Chondrocyte (in vitro differentiated cells): ENCODE measurements at places on chromosomes 16 and 17.

GRCh38 chr16:9706217-9706836 is 475.9 kb downstream of the GRIN2A start:
- no peak for DNase-seq

- DNase-seq, result no peak
These were observed 62.4 kb downstream of the SOX9 start for GRCh38 chr17:72183194-72183685.

DNA sequence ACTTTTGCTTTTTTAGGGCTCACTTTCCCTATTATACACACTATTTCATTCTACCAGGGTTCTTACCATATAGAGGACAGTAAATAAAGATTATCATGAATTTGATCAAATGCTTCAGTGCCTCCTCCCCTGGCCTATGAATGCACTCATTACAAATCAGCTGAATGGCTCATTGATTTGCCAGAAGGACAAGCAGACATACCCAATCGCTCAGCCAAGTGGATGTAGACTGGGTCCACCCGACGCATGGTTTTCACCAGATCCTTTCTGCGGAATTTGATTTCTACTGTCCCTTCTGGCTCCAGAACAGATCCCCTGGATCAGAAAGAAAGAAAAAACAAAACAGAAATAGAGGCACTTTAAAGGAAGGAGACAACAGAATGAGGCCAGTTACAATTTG is 162.6 kb downstream of the AATF start:
- DNase-seq, result no peak

- no peak for DNase-seq
These were observed at the start of gene CTRB1 for GRCh38 chr16:75218256-75219076. Gene CTRB1 (plus strand): TSS chr16:75218988. CDS start chr16:75219008, 20 bp downstream.

DNA sequence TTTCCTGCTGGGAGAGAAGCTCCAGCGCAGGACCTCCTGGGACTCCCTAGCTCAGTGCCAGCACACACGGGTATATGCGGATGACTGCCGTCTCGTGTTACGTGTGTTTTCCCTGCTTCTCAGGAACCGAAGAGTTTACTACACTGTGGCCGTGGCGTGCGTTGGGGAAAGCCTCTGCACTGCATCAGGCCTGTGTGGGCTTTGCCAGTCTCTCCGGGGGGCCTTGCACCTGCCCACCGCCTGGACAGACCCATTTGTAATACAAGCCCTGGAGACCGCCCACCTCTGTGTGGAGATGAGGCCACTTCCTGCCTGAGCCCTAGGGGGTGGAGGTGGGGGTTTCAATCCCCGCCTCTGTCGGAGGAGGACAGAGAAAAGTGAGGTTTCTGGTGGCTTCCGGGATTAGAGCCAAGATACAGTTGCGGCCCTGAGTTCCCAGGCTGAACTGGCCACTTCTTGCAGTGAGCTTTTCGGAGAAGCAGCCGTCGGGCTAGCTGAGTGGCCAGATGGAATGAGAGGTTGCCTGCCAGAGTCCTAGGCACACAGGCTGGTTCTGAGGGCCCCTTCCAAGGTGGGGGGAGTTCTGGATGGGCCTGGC is 43.4 kb upstream of the GSE1 start:
- DNase-seq, result no peak

DNA sequence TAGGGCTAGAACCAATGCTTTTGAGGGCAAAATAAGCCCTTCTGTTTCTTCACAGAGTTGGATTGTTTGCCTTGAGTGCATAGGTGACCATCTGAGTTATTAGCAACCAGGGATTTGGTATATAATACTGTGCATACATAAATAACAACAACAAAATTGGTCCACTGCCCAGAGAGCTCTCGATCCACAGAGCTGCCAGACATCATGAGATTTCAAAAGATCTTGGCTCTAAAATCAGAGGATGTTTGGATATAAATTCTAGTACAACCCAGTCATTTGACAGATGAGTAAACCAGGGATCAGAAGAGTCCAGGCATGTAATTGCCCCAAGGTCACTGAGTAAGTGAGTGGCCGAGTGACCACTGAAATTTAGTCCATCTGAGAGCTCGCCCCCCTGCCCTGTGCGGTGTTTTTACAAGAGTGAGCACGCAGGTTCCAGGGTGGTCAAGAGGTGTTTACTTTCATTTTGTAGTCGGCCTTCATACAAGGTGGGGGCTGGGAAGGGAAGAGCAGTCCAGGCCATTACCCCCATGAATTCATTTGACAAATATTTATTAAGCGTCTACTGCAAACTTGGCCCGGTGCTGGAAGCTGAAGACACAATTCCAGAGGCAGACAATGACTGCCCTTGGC is 1.8 kb upstream of the MT2A start:
- DNase-seq, result no peak

GRCh38 chr16:19722981-19723380 is 4.9 kb downstream of the IQCK start:
- no peak for DNase-seq

DNA sequence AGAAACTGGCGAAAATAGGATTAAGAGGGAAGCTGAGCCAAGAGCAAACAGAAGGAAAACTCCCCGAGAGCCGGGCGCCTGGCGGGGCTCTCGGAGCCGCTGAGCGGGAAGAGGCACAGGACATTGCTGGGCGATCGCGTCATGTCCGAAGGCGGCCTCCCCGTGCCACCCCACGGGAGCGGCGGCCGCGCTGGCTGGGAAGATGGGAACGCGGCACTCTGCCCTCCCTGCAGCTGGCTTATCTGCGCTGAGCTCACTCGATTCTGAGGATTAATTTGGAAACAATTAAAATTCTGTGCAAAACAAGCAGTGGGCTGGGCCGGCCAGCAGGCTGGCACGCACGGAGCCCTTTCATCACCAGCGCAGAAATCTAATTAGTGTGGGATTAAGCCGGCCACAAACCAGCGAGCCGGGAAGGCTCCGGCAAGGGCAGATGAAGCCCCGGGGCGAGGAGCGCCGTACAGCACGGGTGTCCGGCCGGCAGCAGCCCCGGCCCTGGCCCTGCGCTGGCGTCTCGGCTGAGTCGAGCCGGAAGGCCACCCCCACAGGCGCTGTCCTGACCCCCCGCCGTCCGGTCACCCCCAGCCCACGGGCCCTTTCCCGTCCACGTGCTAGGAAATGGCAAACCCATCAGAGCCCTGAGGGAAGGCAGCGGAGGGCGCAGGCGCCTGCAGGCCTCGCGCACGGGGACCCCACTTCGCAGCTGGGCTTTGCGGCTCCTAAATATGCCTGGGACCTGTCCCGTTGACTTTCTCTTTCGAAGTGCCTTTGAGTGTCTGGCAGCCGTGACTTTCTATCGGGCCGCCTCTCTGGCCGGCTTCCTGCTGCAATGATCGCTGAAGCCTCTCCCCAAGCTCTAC is 37.9 kb downstream of the SOX8 start:
- DNase-seq, result no peak

GRCh38 chr17:7336240-7337175 is at the start of gene ACAP1:
Gene ACAP1 (plus strand): TSS chr17:7336529. CDS start chr17:7336735, 206 bp downstream.
- DNase-seq, result no peak

DNA sequence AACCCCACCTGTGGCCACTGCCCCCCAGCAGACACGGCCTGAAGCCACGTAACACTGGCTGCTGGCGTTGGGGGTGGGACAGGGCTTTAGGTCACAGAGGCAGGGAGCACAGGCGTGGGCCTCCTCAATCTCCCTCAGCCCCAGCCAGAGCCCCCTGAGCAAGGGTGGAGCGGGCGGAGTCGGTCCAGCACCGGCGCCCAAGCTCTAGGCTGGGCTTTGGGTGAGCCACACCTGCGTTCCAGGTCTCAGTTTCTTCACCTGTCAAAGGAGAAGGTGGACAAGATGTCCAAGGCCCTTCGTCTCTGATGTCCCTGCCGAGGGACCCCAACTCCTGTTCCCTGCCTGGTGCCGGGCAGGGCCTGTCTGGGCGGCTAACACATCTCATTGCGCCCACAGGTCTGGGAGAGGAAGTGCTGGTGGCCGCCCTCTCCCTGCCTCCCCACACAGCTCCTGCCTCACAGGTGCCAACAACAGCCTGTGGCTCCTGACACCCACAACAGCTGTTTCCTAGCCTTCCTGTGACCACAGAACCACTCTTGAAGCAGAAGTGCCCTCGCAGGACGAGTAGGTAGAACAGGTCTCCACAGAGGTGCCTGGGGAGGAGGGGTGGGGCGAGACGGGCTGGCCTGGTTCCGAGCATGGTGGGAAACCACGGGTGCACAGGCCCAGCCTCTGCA is 12.0 kb downstream of the FAM83G start:
- DNase-seq, result no peak

DNA sequence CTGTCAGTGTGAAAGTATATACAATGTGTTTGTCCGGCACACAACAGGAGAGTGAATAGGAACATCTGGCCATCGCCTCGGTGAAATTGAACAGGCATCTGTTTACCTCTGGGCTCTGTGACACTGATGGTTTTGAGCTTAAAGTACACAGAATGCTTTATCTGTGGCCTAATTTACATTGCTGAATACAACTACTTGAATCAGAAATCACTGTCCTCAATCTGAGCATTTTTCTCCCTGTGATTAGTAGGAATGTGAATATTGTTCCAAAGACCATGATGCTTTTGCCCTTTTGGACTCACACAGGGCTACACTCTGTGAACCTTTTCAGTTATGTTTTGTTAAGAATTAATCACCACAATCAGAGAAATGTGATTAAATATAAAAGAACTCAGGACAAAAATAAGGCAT is 323.0 kb upstream of the TBX2 start:
- DNase-seq, result no peak

GRCh38 chr17:75698659-75699058 is 22.6 kb upstream of the ITGB4 start:
- DNase-seq, result no peak

DNA sequence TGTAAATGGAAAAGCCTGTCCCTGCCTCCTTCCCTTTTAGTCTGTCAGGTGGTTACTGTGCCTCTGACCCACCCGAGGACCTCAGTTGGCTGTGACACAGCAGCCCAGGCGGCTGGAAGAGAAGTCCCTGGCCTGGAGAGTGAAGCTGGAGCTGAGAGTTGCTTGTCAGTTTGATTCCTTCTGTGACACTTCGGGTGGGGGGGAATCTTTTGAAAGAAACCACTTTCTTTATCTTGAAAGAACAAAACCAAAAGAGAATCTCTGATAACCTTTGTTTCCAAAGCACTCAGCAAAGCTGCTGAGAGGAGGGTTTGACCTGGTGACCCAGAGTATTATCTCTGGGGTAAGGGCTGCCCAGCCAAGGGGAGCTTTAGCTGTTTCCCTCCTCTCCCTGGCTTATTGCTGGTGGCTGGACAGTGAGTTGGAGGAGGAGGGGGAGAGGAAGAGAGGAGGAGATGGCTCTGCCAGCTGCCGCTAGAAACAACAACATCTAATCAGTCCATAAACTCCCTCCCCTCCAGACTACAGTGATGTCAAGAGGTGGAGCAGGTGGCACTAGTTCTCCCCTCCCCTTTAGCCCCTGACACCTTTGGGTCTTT is 34.0 kb downstream of the YPEL2 start:
- no peak for DNase-seq

- DNase-seq, result no peak
These were observed 67.7 kb downstream of the CYLD start for GRCh38 chr16:50809561-50809960.

DNA sequence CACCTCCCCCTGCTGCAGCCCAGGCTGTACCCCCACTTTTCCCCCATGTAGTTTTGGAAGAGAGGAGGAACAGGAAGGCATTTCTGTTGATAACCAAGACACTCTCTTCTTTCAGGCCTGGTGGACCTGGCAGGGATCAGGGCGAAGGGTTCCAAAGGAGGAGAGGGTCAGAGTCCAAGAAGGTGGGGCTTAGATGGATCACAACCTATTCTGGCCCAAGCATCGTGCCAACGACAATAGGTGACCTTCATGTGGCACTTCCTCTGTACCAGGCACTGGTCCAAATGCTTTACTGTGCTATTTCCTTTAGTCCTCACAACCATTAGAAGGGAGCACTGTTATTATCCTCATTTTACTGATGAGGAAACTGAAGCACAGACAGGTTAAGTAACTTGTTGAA is 84.3 kb downstream of the TMEM132E start:
- DNase-seq, result no peak

DNA sequence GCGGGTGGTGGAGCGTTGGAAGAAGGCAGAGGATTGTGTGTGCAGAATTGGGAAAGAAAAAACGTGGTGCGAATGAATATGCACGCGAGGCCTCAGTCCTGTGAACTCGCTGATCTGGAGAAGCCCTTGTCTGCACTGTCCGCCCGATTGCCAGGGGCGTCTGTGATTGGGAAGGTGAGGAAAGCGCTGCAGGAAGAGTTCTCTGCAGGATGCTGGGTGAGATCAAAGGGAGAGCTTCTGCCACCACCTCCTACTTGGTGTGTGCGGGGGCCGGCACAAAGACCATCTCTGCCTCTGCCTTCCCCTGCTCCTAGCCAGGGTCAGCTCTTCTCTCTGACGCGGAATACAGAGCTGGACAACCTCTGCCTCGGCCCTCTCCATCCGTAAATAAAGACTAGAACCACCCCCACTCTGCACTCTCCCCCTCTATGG is 841 bp upstream of the RAB5C start:
- no peak for DNase-seq

GRCh38 chr17:66944351-66945146 is 20.0 kb upstream of the CACNG4 start:
- peak; percentile 15 for DNase-seq

- no peak for DNase-seq
These were observed 194.5 kb downstream of the FOXL1 start for GRCh38 chr16:86772671-86773353.

GRCh38 chr16:48676836-48677235 is 66.9 kb upstream of the N4BP1 start:
- no peak for DNase-seq

DNA sequence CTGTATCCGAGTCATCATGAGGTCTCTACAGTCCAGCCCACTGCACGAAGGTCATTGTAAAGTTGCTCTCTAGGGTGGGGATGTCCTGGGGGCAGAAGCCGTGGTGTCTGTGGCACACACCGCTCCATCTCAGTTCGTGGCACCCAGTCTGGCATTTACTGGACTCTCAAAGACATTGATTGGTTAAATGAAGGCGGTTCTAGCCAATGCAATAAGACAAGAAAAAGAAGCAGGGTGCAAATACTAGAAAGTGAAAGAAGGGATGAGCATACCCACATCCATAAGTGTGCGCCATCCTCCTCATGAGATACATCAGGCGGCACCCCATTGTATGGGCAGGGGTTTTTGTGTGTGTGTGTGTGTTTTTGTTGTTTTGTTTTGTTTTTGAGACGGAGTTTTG is 10.7 kb upstream of the ATP2A3 start:
- DNase-seq, result peak; percentile 29

DNA sequence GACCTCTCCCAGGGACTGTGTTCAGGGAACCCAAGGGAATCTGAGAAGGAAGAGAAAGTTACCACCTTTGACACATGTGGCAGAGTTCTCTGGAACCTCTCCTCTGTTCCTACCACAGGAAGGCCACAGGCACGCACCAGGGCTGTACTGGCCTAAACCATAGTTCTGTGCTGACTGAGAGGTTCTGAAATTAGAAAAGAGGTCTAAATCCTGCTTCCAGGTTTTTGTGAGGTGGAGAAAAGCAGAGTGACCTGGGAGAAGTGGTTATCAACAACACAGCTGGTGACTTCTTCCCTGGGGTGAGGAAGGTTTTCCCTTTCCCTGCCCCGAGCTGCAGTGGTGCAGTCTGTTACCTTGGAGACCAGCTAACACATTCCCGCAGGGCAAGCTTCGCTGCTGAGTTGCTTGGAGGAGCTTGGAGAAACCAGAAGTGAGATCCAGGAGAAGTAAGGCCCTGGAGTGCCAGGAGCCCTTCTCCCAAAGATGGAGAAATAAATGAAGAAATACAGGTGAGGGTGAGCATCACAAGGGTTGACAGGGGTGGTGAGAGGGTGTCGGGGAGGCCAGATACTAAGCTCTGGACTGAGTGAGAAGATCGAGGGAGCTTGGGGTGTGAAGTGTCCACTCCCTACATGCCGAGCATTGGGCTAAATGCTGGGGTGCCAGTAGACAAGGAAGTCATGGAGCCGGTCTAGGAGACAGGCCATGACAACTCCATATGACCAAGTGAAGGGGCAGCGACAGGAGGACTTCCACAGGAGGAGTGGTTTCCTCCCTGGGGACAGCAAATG is at the start of gene VWA3A:
Gene VWA3A (plus strand): TSS at position 399 of the 791 bp plus-strand sequence. CDS start 97 bp downstream, at position 496.
- no peak for DNase-seq
